ENCODE measurements at places on chromosomes 5 and 9.
A peak's percentile ranks its signal among the peaks of the same experiment; 100 is the strongest.

GRCh38 chr9:126702151-126703001 is 88.6 kb downstream of the LMX1B start:
- DNase-seq = peak; percentile 43

DNA sequence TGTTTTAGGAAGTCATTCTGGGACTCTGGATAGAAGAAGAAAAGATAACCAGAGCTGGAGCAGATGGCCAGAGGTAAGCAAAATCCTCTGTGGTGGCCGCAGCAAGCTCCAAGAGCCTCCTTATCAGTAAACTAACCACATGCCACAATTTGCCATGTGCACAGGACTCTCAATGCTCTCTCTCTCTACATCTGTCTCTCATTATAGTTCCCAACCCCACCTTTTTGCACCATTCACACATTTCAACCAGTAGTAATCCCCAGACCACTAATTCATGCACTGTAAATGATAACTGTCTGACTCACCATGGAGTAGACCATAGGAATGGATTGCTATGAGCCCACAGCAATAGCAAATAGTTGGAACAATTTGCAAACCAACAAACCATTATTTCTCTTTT is 526.1 kb downstream of the TLR4 start:
- no peak for DNase-seq

GRCh38 chr5:170039830-170040229 is 59.5 kb upstream of the INSYN2B start:
- no peak for DNase-seq

GRCh38 chr5:126004636-126005035 is 418.6 kb upstream of the GRAMD2B start:
- DNase-seq = no peak

- no peak for DNase-seq
Measured at GRCh38 chr5:132493821-132494220, 3.2 kb upstream of the IRF1 start.

DNA sequence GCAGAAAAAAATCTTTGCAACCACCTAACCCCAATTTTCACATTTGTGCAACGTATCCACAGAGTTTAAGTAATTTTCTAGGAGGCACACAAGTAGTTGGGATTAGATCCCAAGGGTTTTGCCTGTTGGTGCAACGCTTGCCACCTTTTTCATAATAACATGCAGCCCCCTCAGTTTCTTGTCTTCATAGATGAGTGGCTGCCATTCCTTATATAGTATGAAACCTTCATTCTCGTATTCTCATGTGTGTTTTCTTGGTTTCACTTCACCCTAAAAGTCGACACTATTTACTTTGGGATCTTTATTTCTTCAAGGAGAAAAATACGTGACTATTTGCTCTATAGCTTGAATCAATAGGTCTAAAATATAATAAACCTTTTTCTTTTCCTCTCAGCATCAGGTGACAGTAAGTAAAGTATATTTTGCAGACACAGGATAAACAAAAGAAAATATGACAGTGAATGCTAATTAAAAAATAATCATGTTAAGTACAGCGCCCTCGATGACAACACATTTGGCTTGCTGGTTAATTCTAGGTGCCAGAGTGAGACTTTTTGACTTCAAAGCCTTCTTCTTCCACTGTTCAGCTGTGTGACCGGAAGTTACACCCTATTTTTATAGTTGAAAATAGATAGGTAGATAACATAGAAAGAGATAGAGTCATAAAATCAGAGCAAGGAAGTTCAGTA is 342.8 kb upstream of the CCNG1 start:
- no peak for DNase-seq
